ENCODE measurements at places on chromosomes 5 and 9. TPM values are rescaled to one million over a fixed set of nuclear protein-coding genes. Genes with fewer than 3 reads are reported as not detected.

Gene CDC25C
- 13.5 TPM for total RNA-seq

Gene PRR16
- total RNA-seq = not detected

Gene MYOT
- not detected for total RNA-seq

Gene TLX3
- total RNA-seq = not detected

Gene PLEKHG4B
- total RNA-seq = 1.0 TPM

Gene PHF2
- 18.2 TPM for total RNA-seq

Gene CDH12
- not detected for total RNA-seq

Gene IL7R
- 0.38 TPM for total RNA-seq

Gene CCL28
- total RNA-seq = 0.14 TPM

Gene TMEFF1
- 1.2 TPM for total RNA-seq

Gene UGT3A2
- not detected for total RNA-seq

Gene POLR1E
- 37.5 TPM for total RNA-seq

Gene SCGB3A1
- total RNA-seq = not detected

Gene SPATA31C1
- total RNA-seq = not detected

Data from A549 treated with ZK216348 at 1 μM for 4 hours (cell line).